Thymus (tissue), 14 donors: ENCODE measurements at places on chromosomes 4 and X.

- DNase-seq: no peak
Observed at GRCh38 chr4:130545596-130545995, 1449.6 kb downstream of the C4orf33 start.

DNA sequence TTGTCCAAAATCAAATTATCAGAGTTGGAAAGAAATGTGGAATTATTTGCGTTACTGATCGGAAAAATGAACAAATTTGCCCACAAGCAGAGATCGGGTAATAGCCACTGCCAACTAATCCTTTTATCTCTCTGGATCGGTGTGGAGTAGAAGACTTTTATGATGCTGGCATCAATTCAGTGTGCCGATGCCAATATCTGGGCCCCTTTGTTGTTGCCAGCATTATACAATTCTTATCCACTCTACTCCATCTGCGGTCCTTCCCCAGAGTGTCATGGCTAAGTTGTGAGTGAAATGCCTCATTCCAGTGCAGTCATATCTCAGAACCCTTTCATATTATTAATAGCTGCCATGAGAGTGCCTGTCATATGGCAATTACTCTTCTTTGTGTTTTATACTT is 660.2 kb downstream of the ADGRL3 start:
- DNase-seq: no peak

DNA sequence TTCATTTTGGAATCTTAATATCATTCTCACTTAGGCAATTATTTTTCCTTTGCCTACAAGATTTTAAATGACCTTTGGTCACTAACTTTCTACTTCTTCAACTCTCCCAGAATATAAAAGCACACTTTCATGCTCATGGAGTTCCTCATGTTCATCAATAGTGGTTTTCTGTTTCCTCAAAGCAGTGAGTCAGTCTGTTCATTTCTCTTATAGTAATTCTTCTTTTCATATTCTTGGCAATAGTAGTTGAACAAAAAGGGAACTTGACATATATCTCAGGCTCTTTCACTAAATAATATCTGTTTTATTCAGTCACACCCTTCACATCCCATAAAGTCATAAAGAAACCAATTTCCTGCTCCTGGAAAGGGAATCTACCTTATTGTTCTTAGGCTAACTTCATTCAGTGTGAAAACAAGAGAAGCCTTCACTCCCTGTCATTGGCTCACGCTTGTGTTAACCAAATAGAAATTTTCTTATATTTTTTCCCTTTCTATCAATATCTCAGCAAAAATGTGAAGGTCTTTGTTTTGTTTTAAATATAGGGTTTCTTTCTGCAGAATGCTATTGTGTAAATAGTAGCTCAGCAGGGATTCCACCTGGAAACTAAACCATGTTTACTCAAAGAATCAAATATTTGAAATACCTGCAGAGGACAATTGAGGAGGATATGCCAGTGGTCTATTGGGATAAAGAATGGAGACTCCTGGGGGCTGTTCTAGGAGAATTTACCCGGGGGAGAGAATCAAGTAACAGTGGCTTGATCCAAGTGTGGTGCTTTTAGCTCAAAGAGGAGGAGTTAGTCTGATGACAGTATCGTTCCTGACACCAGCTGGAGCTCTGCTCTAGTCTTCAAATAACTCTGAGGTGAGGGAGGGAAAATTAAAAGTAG is 13.4 kb upstream of the TNIP3 start:
- DNase-seq: no peak

- DNase-seq: no peak
Observed at GRCh38 chr4:150150629-150151062, 72.4 kb downstream of the DCLK2 start.

- no peak for DNase-seq
Observed at GRCh38 chr4:90118527-90119195, 8.5 kb upstream of the CCSER1 start.

DNA sequence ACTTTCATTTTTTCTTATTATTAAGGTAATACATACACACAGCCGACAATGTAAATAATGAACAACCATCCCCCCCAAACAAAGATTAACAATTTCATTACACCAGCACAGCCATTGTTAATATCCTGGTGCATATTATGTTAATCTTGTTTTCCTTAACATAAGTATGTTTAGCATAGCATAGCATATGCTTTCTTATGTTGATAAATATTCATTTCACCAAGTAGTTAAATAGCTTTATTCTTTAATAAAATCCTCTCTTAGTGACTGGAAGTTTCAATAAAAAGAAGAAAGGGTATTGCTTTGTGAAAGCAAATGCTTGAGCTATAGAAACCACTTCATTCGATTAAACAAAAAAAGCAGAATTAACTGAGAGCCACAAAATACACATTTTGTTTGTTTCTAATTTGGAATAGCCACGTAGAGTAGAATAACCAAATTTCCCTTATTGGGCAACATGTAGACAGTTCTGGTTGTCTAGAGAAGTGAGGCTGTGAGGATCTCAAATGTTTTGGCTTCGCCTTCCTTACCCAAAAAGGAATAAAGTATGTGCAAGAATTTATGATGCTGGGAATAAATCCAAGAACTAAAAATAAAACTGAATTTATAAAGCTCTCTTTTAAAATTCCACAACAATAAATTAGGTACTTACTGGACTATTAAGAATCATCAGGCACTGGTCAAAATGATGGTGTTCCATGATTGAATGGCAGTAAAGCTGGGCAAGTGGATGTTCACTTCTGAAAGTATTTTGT is 118.0 kb downstream of the PDE5A start:
- no peak for DNase-seq

GRCh38 chr4:152723236-152723635 is 43.4 kb upstream of the TMEM154 start:
- DNase-seq: no peak

GRCh38 chr4:174578366-174578765 is 56.1 kb upstream of the HPGD start:
- DNase-seq: no peak

GRCh38 chrX:386239-386767 is 404 bp downstream of the PPP2R3B start:
- DNase-seq: no peak

DNA sequence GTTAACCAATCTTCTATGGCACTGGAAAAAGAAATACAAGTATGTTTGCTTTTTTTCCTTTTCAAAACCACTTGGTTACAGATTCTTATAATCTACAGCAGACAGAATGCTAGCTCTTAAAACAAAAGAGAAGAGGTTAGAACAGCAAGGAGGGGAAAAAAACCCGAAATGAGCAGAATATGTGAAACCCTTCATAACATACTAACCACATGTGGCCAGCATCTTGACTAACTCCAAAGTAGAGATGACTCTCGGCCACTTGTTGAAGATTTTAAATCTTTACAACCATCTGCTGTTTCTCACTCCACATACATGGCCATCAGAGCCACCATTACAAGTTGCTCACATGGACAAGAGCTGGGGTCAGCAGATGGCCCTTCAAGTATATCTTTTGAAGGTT is 100.3 kb downstream of the PAPSS1 start:
- no peak for DNase-seq

GRCh38 chrX:39772057-39772832 is 325.5 kb downstream of the BCOR start:
- DNase-seq: no peak

GRCh38 chr4:25182937-25183336 is 22.7 kb upstream of the SEPSECS start:
- DNase-seq: no peak

GRCh38 chrX:71545364-71545763 is 12.5 kb downstream of the OGT start:
- no peak for DNase-seq

DNA sequence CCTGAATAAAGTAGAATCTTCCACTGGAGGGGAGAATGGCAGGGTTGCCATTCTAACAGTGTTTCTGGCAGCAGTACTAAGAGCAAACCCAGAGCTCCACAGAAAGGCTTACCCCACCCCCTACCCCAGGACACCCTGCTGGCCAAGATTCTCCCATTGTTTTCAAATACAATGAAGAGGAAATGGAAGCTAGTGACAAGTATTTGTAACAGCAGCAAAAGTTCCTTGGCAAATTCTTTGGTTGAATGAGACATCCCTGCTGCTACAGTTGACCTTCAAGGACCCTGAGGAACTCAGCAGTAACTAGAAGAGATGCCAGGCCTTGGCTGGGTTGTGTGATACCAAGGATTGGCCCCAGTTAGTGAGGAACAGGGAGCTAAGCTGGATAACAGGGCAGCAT is 124.2 kb upstream of the DGKK start:
- DNase-seq: no peak

DNA sequence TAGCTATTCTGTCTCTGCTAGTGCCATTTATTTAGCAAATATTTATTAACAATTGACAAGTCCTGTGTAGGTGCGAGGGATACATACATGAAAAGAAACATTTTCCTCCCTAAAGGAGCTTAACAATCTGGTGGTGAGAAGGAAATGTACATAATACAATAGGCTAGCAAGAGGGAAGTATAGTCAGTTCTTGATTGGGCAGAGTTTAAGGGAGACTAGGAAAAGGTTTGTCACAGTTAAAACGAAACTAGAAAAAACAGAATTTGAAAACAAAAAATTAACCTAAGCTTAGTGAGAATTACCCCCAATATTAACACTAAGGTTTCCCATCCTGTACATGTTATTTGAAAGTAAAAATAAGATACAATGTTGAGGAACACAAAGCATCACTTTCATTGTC is 8.6 kb upstream of the MAML3 start:
- no peak for DNase-seq

- no peak for DNase-seq
Observed at GRCh38 chr4:184235526-184235925, 17.9 kb upstream of the ENPP6 start.

- DNase-seq: peak; percentile 27
Observed at GRCh38 chr4:74874753-74875367, 58.1 kb upstream of the PARM1 start.

GRCh38 chrX:131588995-131589394 is 45.1 kb downstream of the OR13H1 start:
- no peak for DNase-seq

GRCh38 chr4:77665381-77666069 is 59.9 kb downstream of the CXCL13 start:
- no peak for DNase-seq

- no peak for DNase-seq
Observed at GRCh38 chr4:2168469-2169319, 73.2 kb downstream of the HAUS3 start.

DNA sequence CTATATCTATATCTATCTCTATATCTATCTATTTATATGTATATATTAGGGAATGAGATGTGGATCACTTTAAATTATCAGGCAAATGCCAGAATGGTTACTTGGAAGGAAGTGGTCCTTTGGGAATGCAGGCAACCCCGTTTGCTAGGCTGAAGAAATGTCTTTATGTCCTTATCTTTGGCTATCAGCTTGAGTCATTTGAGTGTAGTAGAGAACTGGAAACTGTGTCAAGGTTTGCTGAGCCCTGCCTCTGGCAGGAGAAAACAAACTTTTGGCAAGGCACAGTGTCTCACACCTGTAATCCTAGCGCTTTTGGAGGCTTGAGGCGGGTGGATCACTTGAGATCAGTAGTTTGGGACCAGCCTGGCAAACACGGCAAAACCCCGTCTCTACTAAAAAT is 167.3 kb downstream of the ACTRT1 start:
- DNase-seq: no peak

DNA sequence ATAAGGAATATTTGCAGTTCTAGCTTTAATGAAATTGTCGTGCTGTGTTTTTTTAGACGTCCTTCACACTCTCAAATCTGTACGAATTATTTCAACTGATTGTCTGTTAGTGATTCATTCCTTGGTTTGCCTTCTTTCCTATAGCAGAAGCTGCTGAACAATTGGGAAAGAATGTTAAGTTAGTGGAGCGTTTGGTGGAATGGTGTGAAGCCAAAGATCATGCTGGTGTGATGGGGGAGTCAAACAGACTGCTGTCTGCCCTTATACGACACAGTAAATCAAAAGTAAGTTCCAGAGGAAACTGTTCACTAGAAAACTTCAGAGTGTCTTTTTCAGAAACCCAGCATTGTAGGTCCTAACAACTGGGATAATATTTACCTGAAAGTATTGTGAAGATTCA is 159.9 kb downstream of the RAP1GDS1 start:
- DNase-seq: no peak

DNA sequence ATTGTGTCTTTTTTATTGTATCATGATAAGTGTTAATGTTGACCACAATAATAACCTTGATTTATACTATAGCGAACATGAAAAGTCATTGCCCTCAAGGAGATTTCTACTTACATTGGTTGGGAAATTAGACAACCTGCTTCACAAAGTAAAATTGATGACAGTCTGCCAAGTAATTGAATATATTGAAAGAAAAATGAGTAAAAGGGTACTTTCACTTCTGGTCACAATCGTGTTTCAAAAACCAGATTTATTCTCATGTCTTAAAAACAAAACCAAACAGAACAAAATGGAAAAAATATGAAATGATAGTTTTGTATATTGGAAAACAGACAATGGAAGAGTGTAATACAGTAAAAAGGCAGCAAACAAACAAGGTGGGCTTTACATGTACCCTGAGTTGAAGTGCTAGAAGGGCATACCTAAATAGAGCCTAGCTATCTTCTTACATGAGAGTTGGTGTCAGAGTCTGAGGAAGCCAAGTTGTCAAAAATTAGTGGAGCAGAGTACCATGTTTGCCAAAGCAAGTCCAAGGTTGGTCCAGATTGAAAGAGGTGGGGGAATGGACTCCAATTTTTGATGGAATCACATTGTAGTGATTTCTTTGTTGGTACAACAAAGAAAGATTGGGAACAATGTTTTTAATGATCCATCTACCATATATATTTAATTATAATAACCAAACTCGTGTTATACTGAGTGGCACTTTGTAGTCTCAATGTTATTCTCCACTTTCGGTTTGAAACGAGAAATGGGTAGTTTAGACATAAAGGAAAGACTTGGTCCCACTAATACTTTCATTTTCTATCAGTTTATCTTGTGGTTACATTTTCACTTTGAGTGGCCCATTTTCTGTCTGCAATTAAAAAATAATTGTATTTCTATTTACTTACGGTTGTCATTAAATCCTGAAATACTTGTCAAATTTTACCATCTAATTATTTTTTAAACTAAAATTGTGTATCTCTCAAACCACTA is 775.6 kb downstream of the STIM2 start:
- DNase-seq: no peak
